ENCODE measurements at places on chromosomes 3 and 15.

- DNase-seq, result no peak
Measured at GRCh38 chr3:157305392-157305791, 131.3 kb upstream of the PTX3 start.

GRCh38 chr3:51145811-51146585, 239.1 kb upstream of the MANF start:
- no peak for DNase-seq

GRCh38 chr3:114872050-114872449, 275.0 kb downstream of the ZBTB20 start:
- DNase-seq, result no peak

DNA sequence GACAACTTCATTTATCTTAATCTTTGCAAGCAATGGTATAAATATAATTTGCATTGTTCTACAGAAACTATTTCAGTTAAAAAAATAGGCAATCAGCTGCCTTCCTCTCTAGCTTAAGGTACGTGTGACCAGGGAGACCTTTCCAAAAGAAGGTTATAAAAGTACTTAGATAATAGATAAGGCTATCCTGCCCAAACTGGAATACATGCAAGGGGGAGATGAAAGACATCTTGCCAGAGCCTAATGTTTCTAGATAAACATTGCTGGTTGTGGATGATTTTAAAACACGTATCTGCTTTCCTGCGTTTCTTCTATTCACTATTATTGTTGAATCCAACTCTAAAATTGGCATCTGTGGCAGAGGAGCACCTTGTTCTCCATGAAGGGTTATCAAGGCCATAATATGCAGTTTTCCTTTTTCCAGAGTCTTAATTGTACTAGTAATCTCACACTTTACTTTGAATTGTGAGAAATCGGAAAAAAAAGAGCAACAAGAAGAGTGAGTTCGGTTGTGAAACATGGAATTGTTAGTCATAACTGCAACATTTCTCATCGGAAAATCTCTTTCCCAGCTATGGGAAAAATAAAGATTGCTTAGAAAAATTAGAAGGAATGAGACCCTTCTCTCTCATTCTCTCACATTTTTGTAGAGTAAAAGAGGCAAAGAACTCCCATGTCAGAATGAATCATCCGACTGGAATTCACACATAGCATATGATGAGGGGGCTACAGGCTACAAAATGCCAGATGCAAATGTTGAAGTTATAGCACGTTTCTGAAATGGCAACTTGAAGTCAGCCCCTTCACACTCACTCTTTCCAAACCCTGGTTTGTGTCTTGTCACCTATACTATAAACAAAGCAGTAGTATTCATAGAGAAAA, 936.1 kb upstream of the NR2F2 start:
- no peak for DNase-seq

- no peak for DNase-seq
Measured at GRCh38 chr15:90924375-90924774, 8.0 kb downstream of the HDDC3 start.

DNA sequence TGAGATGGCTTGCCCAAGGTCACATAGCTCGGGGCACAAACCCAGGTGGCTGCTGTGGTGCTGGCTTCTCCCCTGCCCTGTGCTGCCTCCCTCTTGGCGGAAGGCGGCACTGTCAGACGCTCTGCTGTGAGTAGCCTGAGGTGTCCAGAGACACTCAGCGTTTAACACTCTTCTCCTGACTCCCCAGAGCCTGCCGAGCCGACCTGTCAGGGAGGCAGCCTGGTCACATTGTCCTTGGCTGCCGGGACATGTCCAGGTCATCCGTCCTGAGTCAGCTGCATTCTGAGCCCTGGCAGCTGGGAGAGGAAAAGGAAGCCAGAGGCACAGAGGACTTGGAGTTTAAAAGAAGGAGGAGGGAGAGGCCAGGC, 4.7 kb downstream of the LMAN1L start:
- no peak for DNase-seq

- DNase-seq, result no peak
Measured at GRCh38 chr15:94457661-94458060, 226.3 kb downstream of the MCTP2 start.
